OCI-LY7 (cell line): ENCODE measurements at places on chromosomes 6 and 20.

GRCh38 chr6:157642736-157643135 lies 180.3 kb upstream of the SNX9 start:
- no peak for DNase-seq

GRCh38 chr20:61931476-61932198 lies 134.0 kb downstream of the TAF4 start:
- DNase-seq = no peak

- peak; percentile 66 for DNase-seq
These were observed 7.8 kb downstream of the QRSL1 start for GRCh38 chr6:106637051-106637716.

DNA sequence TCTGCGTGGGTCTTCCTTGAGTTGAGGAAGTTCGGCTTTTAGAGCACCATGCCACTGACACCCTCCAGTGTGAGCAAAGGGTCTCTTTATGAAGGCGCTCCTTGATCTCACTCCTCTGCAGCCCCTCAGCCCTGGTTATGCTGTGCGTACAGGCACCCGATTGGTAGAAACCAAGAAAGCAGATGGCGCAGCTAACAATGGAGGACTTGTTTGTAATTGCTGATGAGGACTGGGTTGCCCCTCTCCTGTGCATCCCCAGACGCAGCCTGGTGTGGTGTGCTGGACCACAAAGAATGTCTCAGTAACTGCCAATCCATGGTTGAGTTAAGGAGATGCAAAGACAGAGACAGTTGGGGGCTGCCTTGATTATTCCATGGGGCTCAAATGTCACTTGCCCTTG lies 30.2 kb downstream of the INSM1 start:
- DNase-seq = no peak

- no peak for DNase-seq
These were observed 2.0 kb upstream of the ACSS1 start for GRCh38 chr20:25059866-25060465.

- no peak for DNase-seq
These were observed 92.2 kb upstream of the MLN start for GRCh38 chr6:33895988-33896387.

- DNase-seq = no peak
These were observed 351.2 kb upstream of the RUNX2 start for GRCh38 chr6:44976677-44977641.

GRCh38 chr6:13445744-13446115 lies 41.7 kb downstream of the GFOD1 start:
- DNase-seq = no peak

DNA sequence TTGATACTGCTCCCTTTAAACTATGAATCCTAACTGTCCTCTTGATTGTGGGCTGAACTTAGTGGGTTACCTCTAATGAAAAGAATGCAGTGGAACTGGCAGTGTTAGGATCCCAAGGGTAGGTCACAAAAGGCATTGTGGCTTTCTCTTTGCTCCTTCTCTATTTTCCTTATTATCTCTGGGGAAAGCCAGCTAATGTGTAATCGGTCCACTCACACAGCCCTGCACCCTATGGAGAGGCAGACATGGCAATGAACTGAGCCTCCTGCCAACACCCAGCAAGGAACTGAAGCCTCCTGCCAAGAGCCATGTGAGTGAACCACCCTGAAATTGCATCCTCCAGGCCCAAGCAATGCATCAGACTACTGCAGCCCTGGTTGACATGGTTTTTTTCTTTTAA lies 24.6 kb upstream of the ZNF133 start:
- DNase-seq = no peak

DNA sequence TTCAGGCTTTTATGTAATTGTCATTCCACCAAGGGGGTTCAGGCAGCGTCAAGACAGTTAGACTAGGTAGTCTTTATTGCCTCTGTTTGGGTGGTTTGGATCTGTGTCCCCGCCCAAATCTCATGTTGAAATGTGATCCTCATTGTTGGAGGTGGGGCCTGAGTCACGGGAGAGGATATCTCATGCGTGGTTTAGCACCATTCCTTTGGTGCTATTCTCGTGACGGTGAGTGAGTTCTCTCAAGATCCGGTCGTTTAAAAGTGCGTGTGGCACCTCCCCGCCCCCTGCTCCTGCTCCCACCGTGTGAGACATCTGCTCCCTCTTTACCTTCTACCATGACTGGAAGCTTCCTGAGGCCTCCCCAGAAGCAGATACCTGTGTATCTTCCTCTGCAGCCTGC lies 51.3 kb upstream of the FOXC1 start:
- DNase-seq = no peak

DNA sequence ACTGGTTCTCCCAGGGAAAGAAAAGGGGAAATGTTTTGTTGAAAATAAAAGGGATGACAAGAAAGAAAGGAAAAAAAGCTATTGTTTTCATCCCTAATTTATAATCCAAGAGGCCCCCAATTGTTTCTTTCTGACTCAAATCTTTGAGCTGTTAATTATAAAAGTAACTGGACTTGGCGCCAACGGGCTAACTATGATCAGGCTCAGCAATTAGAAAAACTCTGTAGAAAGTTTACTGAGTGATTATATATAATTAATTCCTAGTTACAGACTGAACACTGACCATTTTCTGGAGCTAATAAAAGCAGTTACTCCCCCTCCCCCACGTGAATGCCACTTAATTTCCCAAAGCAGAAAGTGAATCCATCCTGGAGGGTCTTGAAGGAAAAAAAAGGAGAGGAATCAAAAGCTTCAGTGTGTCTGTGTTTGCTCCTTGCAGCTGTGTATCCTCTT lies 3.2 kb downstream of the ZMYND8 start:
- DNase-seq = no peak
